ENCODE measurements at places on chromosomes 5 and 9.

DNA sequence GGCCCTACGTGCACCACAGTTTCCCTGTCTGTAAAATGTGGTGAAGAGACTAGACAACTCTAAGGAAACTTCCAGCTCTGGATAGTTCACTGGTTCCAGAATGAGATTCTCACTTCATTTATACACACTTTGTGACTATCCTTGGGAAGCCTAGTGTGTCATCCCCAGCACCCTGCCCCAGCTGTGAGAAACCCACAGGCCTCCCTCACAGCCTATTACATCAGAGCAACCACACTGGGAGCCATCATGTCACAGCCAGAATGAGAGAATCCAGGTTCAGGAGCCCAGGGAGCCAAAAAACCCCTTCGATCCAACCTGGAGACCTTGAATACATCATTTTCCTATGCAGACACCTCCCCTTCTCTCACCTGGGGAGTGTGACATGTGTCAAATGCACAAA lies 21.0 kb upstream of the HAND1 start:
- DNase-seq = no peak

DNA sequence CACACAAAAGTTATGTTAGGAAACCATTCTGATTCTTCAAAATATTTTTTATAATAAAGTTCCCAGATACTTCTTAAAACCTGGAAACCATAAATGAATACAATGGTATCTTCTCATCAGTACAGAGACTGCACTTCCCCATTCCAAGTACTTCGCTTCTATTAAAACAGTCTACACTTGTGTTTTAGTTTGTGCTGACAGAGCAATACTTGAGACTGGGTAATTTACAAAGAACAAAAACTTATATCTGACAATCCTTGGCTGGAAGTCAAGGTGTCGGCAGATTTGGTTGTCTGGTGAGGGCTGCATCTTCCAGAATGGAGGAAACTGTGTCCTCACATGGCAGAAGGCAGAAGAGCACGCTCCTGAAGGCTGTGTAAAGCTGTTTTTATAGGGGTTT lies 70.1 kb downstream of the RFX3 start:
- DNase-seq = no peak

GRCh38 chr9:2469681-2470221 lies 151.8 kb upstream of the VLDLR start:
- DNase-seq = no peak

DNA sequence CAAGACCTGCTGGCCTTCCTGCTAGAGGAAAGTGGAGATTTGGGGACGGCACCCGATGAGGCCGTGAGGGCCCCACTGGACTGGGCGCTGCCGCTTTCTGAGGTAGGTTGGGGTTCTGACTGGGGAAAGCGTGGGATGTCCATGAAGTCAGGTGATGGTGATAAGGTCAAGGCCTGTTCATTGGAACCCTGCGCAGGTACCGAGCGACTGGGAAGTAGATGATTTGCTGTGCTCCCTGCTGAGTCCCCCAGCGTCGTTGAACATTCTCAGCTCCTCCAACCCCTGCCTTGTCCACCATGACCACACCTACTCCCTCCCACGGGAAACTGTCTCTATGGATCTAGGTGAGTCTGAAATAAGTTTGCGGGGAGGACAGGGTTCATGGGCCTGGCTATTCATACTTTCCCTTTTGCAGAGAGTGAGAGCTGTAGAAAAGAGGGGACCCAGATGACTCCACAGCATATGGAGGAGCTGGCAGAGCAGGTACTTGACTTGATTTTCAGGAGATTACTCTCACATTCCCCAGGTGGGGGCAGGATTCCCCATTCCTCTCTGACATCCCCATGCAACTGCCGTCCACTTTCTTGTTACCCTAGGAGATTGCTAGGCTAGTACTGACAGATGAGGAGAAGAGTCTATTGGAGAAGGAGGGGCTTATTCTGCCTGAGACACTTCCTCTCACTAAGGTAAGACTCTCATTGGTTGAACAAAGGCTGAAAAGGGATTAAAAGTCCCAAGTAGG lies 505 bp downstream of the CREB3 start:
- no peak for DNase-seq

DNA sequence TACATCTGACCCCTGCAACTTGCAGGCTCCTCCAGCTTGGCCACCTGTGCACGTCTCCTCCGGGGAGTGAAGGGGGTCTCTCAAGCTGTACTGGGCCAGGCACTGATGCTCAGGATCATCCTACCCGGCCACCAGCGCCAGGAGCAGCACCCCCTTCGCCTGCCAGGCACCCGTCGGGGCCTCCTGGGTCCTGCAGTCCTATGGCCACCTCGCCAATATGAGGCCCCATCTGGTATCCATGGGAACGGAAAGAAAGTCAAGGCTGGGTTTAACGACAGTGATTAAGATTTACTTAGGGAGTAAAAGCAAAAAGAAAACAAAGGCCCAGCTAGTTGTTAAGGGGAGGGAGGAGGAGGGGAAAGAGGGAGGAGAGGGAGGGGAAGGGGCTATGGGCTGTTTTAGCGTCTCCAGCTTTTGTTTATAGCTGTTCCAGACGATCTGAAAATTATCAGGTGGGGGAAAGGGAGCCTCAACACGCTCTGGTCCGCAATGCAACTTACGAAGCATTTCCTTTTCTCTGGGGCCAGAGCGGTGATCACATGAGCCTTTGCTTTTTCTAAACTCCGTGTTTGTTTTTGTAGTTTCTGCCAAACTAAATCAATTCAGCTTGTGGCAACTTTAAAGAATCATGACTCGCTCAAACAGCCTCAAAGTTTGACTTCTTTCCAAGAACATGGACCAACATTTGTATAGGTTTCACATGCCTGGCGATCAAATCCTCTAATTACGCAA lies 132.4 kb downstream of the ROR2 start:
- DNase-seq = no peak

GRCh38 chr5:79047199-79047598 lies 22.3 kb downstream of the DMGDH start:
- no peak for DNase-seq

- DNase-seq = no peak
Observed at GRCh38 chr9:114799441-114799840, 6.4 kb downstream of the TNFSF15 start.

DNA sequence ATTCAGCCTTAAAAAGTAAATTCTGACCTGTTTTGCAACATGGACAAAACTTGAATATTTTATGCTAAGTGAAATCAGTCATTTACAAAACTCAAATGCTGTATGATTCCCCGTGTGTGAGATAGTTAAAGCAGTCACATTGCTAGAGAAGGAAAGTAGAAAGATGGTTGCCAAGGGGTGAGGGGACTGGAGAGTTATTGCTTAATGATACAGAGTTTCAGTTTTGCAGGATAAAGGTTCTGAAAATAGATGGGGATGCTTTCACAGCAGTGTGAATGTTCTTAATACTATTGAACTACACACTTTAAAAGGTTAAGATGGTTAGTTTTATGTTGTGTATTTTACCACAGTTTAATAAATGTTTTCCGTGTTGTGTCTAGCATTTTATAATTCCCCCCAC lies 51.2 kb downstream of the SGCD start:
- no peak for DNase-seq

All from glomerular endothelial cell (primary cell).